ENCODE measurements at places on chromosomes 6 and 20.

GRCh38 chr6:30640481-30640880 lies 6.5 kb upstream of the C6orf136 start:
- DNase-seq, result peak; percentile 9

GRCh38 chr6:132746048-132746447 lies 11.7 kb downstream of the VNN2 start:
- peak; percentile 72 for DNase-seq

GRCh38 chr6:137871831-137872454 lies 4.9 kb downstream of the TNFAIP3 start:
- DNase-seq, result peak; percentile 28

- DNase-seq, result no peak
Observed at GRCh38 chr6:142276256-142276655, 25.6 kb upstream of the ADGRG6 start.

- DNase-seq, result peak; percentile 64
Observed at GRCh38 chr20:10076126-10077080, 41.6 kb downstream of the ANKEF1 start.

GRCh38 chr6:75167851-75168250 lies 38.0 kb downstream of the COL12A1 start:
- DNase-seq, result no peak

- no peak for DNase-seq
Observed at GRCh38 chr6:129113637-129114036, 230.7 kb downstream of the LAMA2 start.

DNA sequence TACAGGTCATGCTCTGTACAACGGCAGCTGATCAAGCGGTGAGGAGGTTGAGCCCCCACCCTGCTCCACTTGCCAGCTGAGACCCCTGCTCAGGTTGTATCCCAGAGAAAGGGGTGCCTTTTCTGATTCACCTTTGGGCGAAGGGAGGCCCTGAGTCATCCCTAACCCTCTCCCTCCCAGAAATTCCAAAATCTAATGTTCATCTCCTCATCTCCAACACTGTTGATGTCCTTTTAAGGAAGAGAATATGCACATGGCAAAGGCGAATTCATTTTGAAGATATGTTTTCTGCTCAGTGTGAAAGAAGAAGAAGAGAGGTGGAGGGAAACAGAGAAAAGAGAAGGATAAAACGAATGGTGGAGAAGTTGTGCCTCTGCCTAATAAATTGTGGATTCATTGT lies 120.5 kb downstream of the SCML4 start:
- no peak for DNase-seq
